ENCODE measurements at places on chromosomes 4 and X.

- DNase-seq = no peak
Observed at GRCh38 chrX:9612146-9612505, 147.3 kb downstream of the TBL1X start.

GRCh38 chrX:97397371-97397770 is 513.7 kb downstream of the RPA4 start:
- no peak for DNase-seq

GRCh38 chrX:124719060-124719459 is 372.7 kb downstream of the SH2D1A start:
- no peak for DNase-seq

DNA sequence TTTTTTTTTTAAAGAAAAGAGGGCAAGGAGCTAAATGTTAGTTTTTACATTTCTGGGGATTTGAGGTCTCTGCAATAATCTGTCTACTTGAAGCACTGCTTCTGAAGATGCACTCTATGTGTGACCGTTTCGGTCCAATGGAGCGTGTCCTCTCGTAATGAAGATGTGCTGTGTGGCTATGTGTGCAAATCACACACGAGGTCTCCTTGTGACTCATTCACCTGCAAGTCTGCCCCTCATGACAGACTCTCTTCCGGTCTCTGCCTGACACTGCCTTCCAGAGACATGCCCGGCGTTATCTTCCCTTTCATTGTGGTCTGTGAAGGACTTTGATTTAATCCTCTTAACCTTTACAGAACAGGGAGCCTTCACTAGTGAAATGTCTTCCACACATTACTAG is 84.3 kb downstream of the TRAM1L1 start:
- DNase-seq = peak; percentile 39

DNA sequence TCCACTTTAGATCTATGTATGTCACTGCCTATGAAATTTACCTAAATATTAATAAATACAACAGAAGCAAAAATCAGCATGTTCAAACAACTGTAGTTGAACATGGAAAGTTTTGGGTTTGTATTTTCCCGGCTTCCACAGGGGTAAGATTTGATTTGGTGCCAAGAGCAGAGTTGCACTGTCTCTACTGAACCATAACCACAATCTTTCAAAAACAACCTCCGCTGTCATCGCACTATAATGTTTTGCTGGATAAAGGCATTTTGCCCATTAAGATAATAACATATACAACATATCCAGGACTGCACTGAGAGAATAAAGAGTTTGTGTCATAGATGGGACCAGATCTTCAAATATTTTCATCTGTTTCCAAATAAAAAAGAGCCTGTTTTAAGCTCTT is 94.9 kb downstream of the TENM3 start:
- DNase-seq = no peak

GRCh38 chr4:38664706-38665401 is 855 bp downstream of the KLF3 start:
- peak; percentile 88 for DNase-seq

DNA sequence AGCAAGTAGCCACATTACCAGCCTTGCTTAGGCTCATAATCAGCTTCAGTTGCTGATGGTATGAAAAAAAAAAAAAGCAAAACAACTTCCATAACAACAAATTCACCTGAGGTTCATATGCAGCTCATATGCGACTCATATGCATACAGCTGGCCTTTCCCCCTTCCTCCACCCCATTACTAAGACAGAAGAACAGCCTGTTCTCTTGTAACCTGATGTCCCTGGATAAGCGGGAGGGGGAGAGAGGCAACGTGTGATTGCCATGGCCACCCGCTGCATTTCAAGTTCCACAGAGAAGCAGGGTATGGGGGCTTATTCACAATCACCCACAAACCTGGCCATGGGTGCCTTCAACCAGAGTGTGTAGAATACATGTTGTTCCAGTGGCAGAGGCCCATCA is 95.1 kb upstream of the DGKK start:
- DNase-seq = no peak

DNA sequence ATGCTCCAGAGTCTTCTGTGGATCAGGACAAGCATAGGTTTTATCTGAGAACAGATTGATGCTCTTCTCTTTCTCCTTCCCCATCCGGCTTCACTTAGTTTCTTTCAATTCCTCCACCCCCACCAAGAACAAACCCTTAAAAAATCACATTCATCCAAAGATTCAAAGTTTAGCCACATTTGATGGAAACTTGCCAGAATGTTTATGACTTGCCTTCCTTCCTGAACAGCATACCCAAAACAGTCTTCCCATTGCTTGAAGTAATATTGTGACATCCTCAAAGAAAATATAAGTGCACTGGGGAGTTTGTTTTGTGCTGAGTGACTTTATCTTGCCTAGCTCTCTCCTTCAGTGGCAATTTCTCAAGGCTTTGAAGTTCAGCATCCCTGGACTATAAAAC is 83.0 kb downstream of the MAGEB17 start:
- no peak for DNase-seq

GRCh38 chr4:37160653-37161052 is 83.9 kb upstream of the NWD2 start:
- no peak for DNase-seq

DNA sequence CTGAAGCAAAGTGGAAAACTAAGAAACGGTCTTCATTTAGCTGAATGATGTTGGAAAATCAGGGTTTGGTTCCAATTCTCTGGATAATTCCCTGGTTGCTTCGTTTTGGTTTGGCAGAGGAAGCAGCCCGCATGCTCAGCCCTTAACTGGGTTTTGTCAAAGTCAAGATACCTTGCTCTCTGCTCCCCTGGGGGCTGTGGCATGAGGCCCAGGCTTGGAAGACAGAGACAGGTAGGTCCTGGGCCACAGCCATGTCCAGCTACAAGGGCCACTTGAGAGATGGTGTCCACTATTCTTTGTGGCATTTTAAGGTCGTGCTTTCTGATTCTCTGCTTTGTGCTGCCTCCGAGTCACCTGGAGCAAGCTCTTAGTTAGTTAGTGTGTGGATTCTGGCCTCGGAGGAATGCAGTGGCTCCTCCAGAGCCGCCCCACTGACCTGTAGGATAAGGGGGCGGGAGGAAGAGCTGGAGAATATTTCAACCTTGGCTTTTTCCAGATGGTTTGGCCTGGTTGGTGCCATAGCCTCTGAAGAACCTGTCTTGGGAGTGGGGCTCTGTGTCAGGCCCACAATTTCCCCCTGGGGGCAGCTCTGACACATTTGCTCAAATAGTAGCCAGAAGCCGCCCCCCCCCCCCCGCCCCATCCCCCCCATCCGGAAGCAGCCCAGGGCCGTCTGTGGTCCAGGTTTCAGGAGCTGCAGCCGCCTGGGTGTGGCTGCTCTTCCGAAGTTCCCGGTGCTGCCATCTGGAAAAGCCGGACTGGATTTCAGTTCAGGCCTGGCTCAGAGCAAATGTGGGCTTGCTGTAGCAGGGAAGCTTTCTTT is 147.1 kb downstream of the NHS start:
- DNase-seq = peak; percentile 49

- DNase-seq = peak; percentile 7
Observed at GRCh38 chr4:20589436-20589835, 110.8 kb upstream of the PACRGL start.

GRCh38 chr4:144715230-144715629 is 69.3 kb downstream of the HHIP start:
- DNase-seq = no peak

DNA sequence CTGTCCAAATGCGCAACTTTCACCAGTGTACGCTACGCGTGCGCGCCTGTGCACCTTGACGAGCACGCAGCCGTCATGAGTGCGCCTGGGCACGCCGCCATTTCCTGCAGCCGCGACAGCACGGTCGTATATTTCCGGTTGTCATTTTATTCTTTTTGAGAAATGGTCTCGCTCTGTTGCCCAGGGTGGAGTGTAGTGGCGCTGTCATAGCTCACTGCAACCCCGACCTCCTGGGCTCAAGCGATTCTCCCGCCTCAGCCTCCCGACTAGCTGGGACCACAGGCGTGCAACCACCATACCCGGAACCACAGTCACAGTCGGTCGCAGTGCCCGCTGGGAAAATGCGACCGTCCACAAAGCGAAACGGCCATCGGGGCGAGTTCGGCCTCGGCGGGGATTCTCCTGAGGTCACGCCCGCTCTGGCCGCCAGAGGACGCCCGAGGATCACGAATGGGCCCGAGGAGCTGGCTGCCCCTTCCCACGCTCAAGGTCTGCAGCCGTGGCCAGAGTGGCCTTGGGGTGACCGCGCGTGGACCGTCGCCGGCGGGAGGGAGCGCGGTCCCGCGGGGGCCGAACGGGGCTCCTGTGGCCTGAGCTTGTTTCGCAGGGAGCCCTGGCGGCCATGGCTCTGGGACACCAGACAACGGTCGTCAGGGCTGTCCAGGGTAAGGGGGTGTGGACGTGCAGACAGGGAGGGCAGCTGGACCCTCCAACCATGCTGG is 23.7 kb upstream of the PNMA3 start:
- peak; percentile 69 for DNase-seq

DNA sequence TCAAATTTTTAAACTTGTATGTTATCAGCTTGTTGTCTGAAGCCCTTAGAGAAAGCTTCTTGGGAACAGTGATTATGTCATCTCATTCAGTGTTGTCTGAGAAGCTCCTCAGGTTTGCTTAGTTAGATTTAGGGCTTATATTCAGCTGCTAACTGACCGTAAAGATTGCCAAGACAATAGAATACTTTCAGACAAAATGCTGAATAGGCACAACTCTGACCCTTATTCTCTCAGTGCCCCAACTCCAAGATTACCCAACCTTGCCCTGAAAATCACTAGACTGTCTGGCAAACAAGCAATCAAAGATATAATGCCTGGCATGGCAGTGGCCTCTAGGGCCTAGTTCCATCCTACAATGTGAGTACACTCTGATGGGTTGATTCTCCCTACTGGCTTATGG is 950.5 kb upstream of the HS3ST1 start:
- no peak for DNase-seq

DNA sequence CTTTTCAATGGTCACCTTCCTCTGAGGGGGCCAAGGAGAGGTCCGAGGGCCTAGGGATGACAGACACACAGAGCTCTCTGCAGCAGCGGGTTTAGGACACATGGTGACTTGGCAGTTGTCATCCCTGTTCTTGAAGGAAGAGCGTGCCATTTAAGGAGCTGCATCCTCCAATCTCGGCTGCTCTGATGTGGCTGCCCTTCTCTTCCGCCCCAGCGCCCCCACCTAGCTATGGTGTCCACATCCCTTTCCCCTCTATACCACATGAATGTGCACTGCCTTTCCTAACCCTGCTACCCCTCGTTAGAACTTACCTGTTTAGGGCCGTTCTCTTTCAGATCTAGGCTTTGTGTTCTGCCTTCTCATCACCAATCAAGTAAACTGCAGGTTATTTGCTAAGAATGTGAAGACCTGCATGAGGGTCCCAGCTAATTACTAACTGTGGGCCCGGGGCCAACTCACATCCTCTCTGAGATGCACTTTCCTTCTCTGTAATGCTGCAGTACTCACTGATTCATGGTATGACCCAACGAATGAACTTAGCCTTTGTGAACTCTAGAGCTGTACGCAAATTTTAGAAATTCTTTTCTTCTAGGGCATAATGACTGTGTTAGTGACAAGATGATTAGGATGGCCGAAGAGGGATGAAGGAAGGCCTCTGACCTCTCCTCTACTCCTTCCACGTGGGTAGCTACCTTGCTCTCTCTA is 38.2 kb downstream of the CHST7 start:
- no peak for DNase-seq

- DNase-seq = no peak
Observed at GRCh38 chrX:40778861-40779575, 43.7 kb upstream of the MED14 start.

GRCh38 chrX:154097003-154097588 is 421 bp downstream of the MECP2 start:
- DNase-seq = peak; percentile 91

DNA sequence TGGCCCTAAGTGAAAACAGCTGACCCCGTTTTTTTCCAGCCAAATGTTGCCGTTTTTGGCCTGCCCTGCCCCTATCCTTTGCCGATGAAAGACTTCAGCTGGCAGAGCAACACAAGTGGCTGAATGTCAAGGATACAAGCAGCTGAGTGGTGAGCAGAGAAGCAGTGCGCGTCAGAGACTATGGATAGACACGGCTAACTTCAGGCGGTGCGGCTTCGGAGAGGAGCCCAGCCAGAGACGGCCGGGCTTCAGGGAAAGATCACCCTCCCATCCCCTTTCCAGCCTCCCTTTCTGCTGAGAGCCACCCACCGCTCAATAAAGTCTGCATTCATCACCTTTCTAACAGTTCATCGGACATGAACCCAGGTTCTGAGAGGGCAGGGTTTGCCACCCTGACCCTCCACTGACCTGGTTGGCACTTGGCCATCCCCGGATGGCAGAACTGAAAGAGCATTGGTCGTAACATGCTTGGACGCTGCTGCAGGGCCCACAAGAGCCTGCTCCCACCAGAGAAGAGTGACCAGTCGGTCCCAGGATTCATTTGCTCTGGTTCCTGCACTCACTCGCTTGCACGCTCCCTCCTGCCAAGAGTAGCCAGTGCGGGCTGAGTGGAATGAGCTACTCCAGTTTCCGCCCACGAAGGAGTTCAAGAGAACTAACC is 125.8 kb downstream of the PPEF1 start:
- DNase-seq = no peak

DNA sequence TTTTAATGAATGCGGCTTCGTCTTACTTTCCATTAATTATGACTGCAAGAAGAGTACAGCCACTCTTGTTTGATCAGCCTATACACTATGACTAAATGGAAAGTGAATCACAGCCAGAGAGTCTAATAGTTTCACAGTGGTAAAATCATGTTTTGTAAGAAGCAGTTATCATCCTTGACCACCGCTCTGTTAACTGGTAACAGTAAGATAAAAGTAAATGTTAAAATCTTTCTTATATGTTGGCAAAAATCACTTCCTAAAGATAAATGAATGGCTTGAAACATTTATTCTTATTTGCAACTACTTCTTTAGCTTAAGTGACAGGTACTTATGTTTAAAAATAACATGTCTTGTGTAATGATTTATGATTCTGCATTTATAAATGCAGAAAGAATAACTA is 13.2 kb downstream of the GALNT7 start:
- no peak for DNase-seq

GRCh38 chrX:96538104-96538725 is 146.4 kb upstream of the DIAPH2 start:
- no peak for DNase-seq

DNA sequence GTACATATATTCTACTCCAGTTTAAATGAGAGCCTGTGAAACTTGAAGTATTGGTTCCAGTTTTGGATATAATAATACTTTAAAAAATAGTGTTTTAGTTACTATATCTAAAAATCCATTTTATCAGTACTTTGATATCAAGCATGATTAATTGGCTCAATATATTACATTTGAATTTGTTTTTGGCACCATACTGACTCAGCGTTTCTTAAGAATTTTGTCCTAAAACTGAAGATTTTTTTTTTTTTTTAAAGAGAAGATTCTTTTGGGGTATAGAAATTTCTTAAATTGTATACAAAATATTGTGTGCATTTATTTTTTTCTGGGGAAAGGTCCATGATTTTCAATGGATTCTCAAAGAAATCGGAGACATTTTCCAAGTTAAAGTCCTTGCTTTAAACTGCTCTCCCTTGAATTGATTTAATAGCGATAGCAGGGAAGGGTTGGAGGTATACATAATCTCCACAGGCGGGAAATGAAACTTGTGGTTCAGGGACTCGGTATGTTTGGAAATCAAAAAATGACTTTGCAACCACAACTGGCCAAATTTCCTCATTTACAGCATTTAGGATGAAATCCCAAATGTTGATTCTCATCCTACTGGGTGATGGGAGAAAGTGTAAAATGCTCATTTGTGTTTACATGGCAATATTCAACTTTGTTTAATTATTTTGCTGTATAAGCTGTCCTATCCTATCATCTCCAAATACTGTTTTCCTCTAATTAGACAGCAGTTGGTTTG is 62.3 kb downstream of the TMA16 start:
- no peak for DNase-seq
